Left ventricle myocardium superior (tissue), 1 donor: ENCODE measurements at places on chromosomes 2 and 18. TPM values are rescaled to one million over a fixed set of nuclear protein-coding genes. Genes with fewer than 3 reads are reported as not detected.

The C18orf63 gene
- total RNA-seq: not detected

The EMILIN1 gene
- 15.7 TPM for total RNA-seq

The MDH1B gene
- 1.0 TPM for total RNA-seq

The CLEC4F gene
- 0.25 TPM for total RNA-seq

The HNMT gene
- total RNA-seq: 11.0 TPM

The COLEC11 gene
- 2.1 TPM for total RNA-seq

The FSHR gene
- total RNA-seq: 0.20 TPM

The CLASP1 gene
- total RNA-seq: 66.5 TPM

The CROCC2 gene
- not detected for total RNA-seq

The STPG4 gene
- not detected for total RNA-seq

The NOSTRIN gene
- total RNA-seq: 11.5 TPM

The RELCH gene
- total RNA-seq: 11.5 TPM

The CPO gene
- 0.27 TPM for total RNA-seq

The TBR1 gene
- total RNA-seq: not detected

The MAPRE3 gene
- total RNA-seq: 52.4 TPM

The IGFBP5 gene
- total RNA-seq: 156 TPM

The DPYSL5 gene
- not detected for total RNA-seq

The FOXI3 gene
- not detected for total RNA-seq

The CD207 gene
- total RNA-seq: not detected

The DUSP19 gene
- total RNA-seq: 12.1 TPM

The LCLAT1 gene
- 33.9 TPM for total RNA-seq

The DNAJC5G gene
- 2.1 TPM for total RNA-seq

The KIF5C gene
- 0.52 TPM for total RNA-seq

The SCG2 gene
- total RNA-seq: not detected

The KCNF1 gene
- total RNA-seq: 0.17 TPM

The ZNF519 gene
- total RNA-seq: 3.7 TPM

The PRLH gene
- not detected for total RNA-seq

The NTSR2 gene
- not detected for total RNA-seq

The RSAD2 gene
- total RNA-seq: 4.8 TPM

The FZD7 gene
- 24.6 TPM for total RNA-seq

The POTEC gene
- total RNA-seq: not detected

The IL18RAP gene
- total RNA-seq: 0.99 TPM

The IL1F10 gene
- total RNA-seq: not detected

The GREB1 gene
- 8.2 TPM for total RNA-seq

The B4GALT6 gene
- total RNA-seq: 11.9 TPM

The KYNU gene
- total RNA-seq: 1.4 TPM

The NAT8 gene
- not detected for total RNA-seq

The SIGLEC15 gene
- 0.10 TPM for total RNA-seq

The ESPNL gene
- not detected for total RNA-seq

The RAMP1 gene
- 151 TPM for total RNA-seq

The GKN2 gene
- not detected for total RNA-seq
